ENCODE measurements at places on chromosomes 2 and 18.
A peak's percentile ranks its signal among the peaks of the same experiment; 100 is the strongest.

- DNase-seq = no peak
These were observed 69.0 kb upstream of the DSG1 start for GRCh38 chr18:31248783-31249521.

DNA sequence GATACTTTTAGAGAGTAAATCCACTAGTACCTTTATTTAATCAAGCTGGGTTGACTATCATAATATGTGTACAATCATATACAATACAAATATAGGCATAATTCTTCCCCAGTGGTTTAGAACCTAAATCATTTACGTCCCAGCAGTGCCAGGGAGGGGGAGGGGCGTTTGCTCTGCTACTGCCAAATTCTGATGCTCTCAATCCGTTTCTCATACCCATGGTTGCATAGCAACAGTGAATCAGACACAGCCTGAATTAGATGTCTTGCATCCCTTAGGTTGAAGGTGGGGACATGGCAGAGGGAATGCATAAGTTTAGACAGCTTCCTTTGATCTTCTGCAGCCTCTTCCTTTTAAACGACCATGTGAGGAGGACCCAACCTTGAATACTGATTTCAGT, 135.4 kb downstream of the ABCA12 start:
- DNase-seq = peak; percentile 36

GRCh38 chr2:100654611-100655010, 91.8 kb downstream of the PDCL3 start:
- DNase-seq = no peak

GRCh38 chr18:48325115-48325665, 84.0 kb downstream of the ZBTB7C start:
- no peak for DNase-seq

DNA sequence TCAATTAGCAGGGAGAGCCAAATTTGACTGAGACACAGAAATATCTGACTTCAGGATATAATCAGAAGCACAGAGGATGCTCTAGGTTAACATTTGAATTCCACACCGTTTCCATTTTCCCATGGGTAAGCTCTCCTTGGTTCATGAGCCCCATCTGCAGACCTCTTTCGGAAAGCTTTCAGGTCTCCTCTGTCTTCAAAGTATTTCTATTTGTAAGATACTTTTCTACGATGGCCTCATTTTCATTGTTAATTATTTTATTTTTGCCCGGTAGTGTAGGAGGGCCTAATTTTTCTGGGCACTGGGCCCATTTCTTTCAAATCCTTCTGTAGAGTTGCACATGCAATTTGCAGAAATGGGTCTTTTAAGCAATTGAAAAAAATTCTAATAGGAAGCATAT, 53.8 kb downstream of the LRPPRC start:
- DNase-seq = no peak

DNA sequence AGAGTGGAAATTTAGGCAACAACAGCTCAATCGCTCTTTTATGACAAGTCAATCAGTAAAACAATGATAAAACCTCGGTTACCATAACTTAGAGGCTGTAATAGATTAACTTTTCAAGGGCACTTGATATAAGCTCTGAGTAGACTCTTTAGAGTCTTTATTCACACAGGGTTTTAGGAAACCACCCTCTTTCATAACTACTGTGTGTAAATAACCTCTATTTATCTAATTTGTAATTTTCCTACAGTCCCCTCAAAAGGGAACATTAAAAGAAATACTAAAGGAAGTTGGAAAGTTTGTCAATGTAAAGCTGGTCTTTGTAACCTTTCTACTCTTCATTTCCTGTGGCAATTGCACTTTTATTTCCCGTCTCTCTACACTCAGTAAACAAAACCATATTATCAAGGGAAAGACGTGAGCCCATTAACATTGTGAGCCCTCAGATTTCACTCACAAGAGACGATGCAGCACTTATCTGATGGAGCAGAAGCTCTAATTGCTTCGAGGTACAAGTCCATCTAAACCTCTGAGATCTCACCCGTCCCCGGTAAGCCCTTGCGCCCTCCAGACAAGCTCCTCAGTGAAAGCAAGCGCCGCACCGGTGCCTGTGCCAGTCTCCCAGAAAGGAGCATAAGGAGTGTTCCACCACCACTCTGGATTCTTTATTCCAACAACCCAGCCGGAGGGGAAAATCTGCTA, 1.1 kb upstream of the HOXD1 start:
- DNase-seq = no peak

GRCh38 chr2:173872714-173873113, 92.5 kb downstream of the SP3 start:
- DNase-seq = no peak

DNA sequence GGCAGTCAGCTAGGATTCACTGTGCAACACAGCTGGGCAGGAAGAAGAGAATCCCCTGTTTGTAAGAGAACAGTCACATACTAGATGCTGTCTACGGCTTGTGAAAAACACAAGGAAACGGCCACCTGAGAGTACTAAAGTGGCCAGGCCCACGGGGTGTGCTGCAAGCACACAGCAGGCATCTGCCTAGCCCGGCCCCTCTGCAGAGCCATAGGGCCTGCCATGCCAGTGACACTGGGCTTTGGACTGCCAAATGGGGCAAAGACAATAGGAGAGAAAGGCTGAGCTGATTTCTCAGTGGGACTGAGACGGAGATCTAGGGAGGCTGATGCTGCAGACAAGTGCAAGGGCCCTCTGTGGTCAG, 10.3 kb downstream of the TUBB6 start:
- DNase-seq = no peak

DNA sequence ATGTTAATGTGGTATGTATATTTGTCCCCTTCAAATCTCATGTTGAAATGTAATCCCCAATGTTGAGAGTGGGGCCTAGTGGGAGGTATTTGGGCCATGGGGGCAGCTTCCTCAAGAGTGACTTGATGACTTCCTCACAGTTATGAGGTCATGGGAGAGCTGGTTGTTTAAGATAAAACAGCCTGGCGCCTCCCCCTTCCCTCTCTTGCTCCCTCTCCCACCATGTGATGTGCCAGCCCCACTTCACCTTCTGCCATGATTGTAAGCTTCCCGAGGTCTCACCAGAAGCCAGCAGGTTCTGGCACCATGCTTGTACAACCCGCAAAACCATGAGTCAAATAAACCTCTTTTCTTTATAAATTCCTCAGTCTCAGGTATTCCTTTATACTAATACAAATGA, 258.3 kb upstream of the POU3F3 start:
- no peak for DNase-seq

DNA sequence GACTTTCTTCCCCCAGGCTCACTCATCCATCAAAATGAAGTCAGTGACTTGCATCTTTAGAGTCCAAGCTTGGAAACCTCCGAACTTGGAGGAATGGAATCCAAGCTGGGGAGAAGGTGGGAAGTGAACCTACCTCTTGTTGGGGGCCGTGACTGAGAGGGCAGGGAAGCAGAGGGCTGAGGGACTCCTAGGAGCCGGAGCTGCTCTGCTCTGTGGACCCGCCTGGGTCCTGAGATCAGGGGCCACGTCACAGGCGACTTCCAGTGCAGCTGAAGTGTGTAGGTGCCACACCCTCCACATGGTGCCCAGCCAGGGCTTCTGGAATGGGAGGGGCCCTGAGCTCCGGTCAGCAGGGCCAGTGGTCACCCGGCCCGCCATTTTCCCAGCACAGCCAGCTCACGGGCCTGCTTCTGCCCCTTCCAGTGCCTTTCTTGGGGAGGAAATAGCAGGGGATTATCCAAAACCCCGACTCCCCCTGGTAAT, 63.4 kb upstream of the OTOS start:
- no peak for DNase-seq

DNA sequence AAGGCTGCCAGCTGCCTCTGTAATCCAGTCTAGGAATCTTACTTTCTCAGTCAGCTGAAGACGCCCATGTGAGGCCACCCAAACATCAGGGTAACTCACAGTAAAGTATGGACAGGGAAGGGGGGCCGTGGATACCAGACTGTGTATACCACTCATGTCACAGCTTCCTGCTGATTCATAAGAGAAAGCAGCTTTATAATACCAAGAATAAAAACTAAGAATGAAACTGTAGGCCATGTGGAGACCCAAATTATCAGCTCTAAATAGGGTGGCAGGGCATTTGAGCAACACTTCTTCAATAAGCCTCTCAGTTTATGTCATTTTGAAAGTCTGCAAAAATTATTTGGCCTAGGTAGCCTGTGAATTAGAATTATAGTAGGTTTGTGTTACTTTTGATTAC, 115.0 kb upstream of the CDCA7 start:
- no peak for DNase-seq

GRCh38 chr2:854460-854859, 96.2 kb upstream of the SNTG2 start:
- DNase-seq = peak; percentile 18

- no peak for DNase-seq
These were observed 105.9 kb downstream of the CERS6 start for GRCh38 chr2:168561991-168562390.

- no peak for DNase-seq
These were observed 1.9 kb downstream of the CNGA3 start for GRCh38 chr2:98348066-98348561.

Data from fibroblast of skin of back (primary cell).